ENCODE measurements at places on chromosomes 7 and 10. TPM values are rescaled to one million over a fixed set of nuclear protein-coding genes. Genes with fewer than 3 reads are reported as not detected.

GRCh38 chr10:82190432-82191260, 315.7 kb downstream of the NRG3 start:
- no peak for DNase-seq

The SNCG gene
- 111 TPM for total RNA-seq

- no peak for DNase-seq
Observed at GRCh38 chr7:100818366-100818765, 9.0 kb downstream of the EPHB4 start.

GRCh38 chr7:12117170-12117569, 93.9 kb upstream of the TMEM106B start:
- DNase-seq = no peak

The SAP25 gene
- total RNA-seq = not detected

GRCh38 chr7:129780257-129780973, 168.9 kb downstream of the NRF1 start:
- DNase-seq = no peak

GRCh38 chr7:14521183-14521582, 381.4 kb downstream of the DGKB start:
- DNase-seq = no peak

Data from dermis blood vessel endothelial cell (primary cell).